Motor neuron (in vitro differentiated cells): ENCODE measurements at places on chromosomes 7 and 10. TPM values are rescaled to one million over a fixed set of nuclear protein-coding genes. Genes with fewer than 3 reads are reported as not detected.

GRCh38 chr7:97271619-97272018 is 154.1 kb downstream of the SDHAF3 start:
- ATAC-seq, result no peak

GRCh38 chr7:75776295-75776971 is 4.4 kb upstream of the CCL26 start:
- no peak for ATAC-seq

LHFPL3 gene
- total RNA-seq, result 1.0 TPM in 2 replicates

DNA sequence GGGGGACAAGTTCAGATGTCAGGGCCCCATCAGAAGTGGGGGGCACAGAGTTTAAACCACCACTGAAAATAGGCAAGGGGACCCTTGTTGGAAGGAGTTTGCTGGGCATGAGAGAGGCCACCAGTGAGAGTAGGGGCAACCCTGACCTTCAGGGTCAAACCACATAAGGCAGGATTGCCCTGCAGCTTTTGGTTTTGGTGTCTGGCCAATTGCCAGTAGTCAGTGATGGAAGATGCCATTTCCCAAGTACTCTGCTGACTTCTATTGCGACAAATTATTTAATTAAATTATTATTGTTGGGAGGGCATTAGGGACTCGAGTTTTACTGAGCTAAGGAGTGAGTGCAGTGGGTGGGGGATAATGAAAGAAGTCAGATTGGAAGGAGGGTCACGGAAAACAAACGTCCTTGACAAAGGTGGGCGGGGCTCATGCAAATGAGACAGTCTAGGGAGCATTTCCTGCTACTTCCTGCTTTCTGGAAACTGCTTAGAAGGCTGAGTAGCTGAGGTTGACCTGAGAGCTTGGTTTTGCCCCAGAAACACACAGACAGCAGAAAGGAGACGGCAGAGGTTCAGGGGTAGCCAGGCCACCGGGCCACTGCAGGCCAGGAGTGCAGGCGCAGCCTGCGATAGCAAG is 74.2 kb upstream of the ANLN start:
- ATAC-seq, result no peak

GRB10 gene
- total RNA-seq, result 38.6 and 52.9 TPM in 2 replicates

- ATAC-seq, result peak; percentile 32
Measured at GRCh38 chr7:66970310-66970709, 25.1 kb downstream of the SBDS start.

DNA sequence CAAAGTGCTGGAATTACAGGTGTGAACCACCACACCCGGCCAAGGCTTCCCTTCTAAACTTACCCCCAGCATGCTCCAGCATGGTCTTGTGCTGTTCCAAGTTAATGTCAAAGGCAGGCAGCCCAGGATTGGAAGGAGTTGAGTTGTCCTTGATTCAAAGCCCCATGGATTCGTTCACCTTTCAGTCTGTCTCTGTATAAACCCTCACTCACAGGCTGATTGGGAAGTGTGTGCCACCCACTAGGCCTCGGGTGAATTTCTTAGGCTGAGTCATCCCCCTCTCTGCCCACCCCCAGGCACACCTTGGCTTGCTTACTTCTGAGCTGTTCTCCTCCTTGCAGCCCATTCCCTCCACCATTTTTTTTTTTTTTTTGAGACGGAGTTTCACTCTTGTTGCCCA is 13.3 kb upstream of the PRDX3 start:
- ATAC-seq, result no peak

DNA sequence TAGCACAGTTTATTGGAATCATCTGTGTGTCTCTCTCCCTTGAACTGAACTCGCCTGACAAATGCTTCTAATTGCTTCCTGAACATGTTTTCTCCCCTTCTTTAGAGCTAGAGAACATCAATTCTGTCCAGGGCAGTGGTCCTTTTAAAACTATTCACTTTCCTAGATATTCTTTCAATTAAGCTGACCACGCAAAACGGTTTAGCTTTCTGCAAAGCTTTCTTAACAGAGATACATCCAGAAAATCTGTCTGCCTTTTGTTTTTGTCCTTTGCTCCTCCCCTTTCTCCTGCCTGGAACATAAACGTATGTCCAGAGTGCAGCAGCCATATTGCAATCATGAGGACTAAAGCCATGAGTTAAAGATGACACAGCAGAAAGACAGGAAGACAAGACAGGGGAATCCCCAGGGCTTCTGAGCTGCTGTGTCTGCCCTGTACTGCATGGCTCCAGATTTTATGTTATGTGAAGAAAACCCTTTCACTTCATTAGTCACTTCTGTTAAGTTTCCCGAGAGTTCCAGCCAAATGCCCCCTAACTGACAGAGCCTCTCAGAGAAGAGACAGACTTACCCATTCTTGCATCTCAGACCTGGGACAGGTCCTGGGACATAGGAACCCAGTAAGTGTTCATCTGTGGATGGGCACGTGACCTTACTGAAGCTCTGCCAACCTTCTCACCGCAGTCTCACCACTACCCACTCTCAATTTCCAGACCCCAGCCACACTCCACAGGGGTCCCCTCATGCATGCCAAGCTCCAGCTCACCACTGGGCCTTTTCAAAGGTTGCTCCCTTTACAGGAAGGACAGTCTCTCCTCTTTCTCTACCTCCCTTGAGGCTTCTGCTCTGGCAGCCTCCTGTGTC is 35.0 kb upstream of the CPXM2 start:
- no peak for ATAC-seq

- no peak for ATAC-seq
Measured at GRCh38 chr10:112390125-112390703, 16.3 kb downstream of the ACSL5 start.

- ATAC-seq, result no peak
Measured at GRCh38 chr7:139901056-139901795, 72.2 kb downstream of the TBXAS1 start.

LIMK1 gene
- total RNA-seq, result 37.0 and 41.2 TPM in 2 replicates

- ATAC-seq, result no peak
Measured at GRCh38 chr7:156061689-156062255, 249.5 kb upstream of the SHH start.

CYP2C19 gene
- total RNA-seq, result 0.52 and 0.68 TPM in 2 replicates

DNA sequence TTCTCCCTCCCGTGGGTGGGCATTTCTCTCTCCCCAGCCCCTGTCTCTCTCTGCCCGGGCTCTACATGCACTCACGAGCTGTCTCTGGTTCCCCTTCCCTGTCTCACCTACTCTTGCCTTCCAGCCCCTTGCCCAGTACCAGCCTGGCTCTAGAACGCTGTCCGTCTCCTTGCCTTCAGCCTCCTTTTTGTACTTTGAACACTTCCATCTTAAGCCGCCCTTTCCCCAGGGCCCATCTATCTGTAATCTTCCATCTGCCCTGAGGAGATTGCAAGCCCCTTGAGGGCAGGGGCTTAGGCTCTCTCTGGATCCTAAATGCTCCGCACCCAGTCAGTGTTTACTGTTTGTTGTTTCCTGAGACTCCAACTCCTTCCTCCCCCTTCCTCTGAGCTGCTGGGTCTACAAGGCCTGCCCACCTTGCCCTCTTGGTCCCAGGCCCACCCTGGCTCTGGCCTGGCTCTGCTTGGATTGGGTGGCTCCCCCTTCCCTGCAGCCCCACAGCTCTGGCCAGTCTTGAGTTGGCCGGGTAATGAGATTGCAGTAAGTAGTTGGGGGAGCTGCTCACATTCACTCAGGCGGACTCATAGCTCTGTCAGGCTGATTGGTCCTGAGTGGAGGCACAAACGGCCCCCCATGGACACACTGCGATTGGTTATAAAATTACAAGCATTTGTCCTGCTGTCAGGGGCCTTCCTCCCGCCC is 28.3 kb downstream of the POLL start:
- no peak for ATAC-seq

- peak; percentile 65 for ATAC-seq
Measured at GRCh38 chr10:72186258-72186981, 29.4 kb upstream of the ANAPC16 start.

DRGX gene
- 0.04 and 0.14 TPM in 2 replicates for total RNA-seq

DNA sequence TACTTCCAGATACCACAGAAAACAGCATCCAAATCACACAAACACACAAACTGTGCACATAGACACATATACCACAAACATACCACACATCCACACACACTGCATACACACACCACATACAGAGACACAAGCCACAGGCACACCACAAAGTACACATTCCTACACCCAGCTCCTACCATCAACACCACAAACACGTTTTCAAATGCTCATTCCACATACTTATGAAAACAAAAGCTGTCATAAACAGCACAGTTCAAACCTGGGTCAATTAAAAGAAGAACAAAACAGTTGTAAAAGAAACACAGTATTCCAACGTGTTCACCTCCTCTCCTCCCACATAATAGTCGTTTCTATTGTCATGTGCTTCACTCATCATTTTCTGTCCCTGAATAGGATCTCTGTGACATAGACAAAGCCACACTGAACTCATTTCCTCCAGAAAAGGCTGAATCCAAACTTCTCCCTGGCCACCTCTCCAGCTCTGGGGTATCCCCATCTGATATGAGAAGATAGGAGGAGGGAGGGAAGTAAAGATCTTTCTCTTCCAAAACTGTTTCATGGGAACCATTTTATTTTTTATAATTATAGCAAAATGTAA is 89.2 kb downstream of the CXCL12 start:
- ATAC-seq, result peak; percentile 47

- no peak for ATAC-seq
Measured at GRCh38 chr10:6813306-6813705, 233.2 kb upstream of the PRKCQ start.

GRCh38 chr7:18243731-18244130 is 216.1 kb upstream of the PRPS1L1 start:
- ATAC-seq, result no peak

LRRC27 gene
- 7.2 and 13.4 TPM in 2 replicates for total RNA-seq

DNA sequence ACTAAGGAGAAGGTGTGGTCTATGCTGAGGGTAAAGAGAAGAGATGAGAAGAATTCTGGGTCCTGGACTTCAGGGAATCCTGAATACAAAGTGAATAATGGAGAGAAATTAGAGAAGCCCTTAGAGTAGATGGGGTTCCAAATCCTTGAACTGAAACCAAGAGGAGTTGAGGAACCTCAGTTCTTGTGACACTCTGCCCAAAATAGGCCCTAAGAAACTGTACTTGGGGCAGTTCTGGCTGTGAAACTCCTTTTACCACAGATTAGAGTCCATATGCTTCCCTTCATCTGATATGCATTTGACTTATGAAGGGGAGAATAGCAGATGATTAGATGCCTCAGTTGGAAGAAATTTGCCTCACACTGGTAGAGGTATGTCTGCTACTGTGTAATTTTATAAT is 19.0 kb downstream of the TES start:
- ATAC-seq, result no peak

DNA sequence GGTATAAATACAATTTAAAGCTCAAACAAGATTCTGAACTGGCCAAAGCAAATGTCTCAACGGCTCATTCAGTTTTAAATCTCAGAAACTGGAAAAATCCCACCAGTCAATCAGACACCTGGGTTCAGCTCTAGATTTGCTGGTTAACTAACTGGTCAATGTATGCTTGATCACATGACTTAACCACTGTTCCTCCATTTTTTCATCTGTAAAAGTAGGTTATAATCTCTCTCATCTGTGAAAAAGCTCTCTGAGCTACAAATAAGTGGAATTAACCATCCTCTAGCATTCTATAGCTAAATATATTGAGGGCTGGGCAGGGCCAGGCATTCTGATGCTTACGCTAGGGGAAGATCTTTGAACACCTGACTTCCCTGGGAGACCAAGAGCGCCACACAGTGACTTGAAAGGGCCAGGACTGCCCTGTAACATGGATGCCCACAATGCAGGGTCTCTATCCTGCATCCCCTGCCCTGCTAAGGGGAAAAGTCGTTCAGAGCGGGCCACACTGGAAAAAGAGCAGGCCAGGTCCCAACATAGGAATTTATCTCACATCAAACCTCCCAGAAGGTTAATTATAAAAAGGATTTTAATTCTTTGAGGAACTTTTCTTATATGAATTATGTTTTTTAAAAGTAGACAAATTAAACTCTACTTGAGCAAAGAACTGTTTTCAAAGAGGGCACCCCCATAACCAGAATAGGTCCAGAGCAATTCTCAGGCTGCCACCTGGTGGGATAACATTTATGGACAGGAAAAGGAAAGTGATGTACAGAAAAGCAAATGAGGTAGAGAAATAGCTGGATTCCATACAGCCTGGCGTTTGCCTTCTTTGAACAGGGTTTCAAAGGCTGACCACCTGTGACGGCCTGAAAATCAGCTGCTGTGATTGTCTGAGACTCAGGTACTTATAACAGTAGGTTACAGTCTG is 1.8 kb downstream of the RP9 start:
- peak; percentile 28 for ATAC-seq

DNA sequence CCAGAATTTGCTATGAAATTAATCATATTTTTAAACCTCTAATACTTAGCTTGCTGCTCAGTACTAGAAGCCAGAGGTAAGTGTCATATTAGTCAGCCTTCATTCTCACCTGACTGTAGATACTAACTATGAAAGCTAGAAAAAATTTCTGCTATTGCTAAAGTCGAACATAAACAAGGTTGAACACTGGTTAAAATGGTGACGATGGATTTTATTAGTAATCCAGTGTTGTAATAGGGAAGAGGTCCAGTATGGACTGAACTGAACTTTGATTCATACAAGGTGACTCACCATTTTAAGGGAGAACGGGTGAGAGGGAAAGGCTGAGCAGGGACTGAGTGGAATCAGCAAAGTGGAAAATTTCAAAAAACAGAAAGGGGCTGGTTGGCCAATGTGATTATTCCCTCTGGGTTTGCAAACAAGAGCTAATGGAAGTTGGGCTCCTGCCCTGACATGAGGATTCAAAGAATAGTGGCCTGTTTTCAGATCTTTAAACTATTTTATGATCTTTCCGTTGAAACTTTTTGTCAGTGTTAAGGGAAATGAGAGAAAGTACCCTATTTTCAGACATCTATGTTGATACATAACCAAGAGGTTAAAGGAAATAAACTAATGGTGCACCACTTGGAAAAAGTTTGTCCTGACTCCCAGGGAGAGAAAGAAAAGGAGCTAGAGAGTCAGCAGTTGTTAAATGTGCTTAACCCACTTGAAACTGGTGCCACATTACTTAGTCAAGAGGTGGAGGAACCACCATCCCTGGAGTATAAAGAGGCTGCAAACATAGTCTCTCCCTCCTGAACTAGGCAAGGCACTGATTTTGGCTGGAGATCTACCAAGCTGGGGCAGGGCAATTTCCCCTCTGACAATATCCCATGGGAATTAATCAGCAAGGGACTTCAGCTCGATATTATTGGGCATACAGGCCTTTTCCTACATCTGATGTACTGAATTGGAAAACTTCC is 15.3 kb upstream of the AKR1C1 start:
- ATAC-seq, result peak; percentile 58

NOD1 gene
- total RNA-seq, result 6.8 and 7.6 TPM in 2 replicates

GRCh38 chr7:158407581-158408317 is 179.9 kb downstream of the PTPRN2 start:
- ATAC-seq, result peak; percentile 77

PRPS1L1 gene
- not detected in 2 replicates for total RNA-seq

GRCh38 chr7:4878336-4879335 is 4.9 kb downstream of the RADIL start:
- ATAC-seq, result no peak

GRCh38 chr10:121152033-121152432 is 300.9 kb downstream of the WDR11 start:
- ATAC-seq, result no peak

GRCh38 chr10:7533657-7534479 is 123.0 kb upstream of the SFMBT2 start:
- no peak for ATAC-seq
